ENCODE measurements at places on chromosomes 4 and X.

- no peak for DNase-seq
Observed at GRCh38 chrX:44651358-44651757, 108.7 kb upstream of the FUNDC1 start.

DNA sequence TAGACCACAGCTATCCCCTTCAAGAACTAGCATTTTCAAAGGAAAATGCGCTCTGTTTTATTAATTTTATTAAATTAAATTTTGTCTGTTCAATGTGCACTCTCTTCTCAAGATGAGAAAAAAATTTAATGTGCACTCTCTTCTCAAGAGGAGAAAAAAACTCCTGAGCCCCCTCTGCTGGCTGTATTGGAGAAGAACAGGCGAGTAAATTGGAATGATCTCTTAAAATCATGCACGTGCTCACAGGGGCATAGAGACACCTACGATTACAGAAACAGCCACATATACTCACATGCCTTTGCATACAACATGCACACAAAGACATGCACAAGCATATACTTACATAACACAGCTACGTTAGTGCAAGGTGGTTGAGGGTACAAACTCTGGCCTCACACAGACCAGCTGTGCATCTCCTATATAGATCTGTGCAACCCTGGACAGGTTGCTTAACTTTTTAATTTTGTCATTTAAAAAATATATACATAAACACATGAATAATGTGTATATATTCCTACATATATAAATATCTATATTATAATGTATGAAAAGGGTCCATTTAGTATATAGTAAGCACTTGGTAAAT, 176.2 kb upstream of the CXorf66 start:
- no peak for DNase-seq

- DNase-seq: no peak
Observed at GRCh38 chr4:81486502-81486901, 14.8 kb upstream of the RASGEF1B start.

DNA sequence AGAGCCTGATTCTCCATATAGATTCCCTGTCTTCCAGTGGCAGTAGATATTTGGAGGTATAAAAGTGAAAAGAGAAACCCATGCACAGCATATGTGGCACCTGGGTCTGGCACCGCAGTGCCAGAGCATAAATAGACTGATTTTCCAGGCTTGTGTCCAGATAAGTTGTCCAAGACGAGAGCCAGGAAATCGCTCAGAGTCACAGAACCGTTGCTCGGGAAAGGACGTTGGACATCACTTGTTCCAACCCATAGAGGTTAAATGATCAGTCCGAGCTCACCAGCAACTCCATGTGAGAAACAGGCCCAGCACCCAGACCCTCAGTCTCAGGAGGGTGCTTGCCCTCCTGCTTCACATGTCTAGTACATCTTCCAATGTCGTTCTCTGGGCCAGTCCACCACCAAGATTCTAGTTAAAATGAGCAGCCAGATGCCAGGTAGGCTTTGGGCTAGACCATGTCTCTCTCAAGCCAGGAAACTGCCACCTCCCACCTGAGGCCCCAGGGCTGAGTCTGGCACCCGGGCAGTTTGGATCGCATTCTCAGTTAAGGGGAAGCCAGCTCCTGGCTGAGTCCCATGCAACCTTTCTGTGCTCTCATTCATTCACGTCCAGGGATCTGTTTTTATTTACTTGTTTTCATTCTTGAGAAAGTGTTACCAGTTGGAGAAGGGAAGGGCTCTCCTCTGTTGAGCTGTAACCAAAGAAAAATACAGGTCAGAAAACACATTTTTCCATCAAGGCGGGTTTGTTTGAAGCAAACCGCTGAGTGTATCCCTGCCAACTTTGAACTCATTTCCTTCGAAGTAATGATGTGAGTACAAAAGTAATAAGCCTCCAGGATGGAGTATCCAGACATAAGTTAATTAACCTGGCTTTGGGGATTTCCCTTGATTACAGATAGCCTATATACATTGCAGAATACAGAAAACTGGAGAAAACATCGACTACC, 91.7 kb downstream of the PHOX2B start:
- DNase-seq: no peak

DNA sequence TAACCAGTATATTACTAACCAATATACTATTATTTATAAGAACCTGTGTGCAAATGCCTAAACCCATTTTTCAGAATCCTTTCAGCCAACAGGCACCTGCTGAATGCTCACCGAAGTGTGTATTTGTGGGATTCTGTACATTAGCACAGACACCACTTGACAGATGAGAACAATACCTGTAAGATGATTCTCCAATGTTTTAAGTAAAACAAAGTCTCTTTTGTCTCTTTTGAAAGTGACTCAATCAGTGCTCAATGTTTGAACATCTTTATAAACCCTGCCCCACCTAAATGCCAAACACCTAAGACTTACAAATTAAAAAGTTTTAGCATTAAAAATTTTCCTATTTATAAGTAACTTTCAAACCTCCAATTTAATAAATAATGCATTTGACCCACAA, 763 bp downstream of the ASB9 start:
- DNase-seq: no peak

DNA sequence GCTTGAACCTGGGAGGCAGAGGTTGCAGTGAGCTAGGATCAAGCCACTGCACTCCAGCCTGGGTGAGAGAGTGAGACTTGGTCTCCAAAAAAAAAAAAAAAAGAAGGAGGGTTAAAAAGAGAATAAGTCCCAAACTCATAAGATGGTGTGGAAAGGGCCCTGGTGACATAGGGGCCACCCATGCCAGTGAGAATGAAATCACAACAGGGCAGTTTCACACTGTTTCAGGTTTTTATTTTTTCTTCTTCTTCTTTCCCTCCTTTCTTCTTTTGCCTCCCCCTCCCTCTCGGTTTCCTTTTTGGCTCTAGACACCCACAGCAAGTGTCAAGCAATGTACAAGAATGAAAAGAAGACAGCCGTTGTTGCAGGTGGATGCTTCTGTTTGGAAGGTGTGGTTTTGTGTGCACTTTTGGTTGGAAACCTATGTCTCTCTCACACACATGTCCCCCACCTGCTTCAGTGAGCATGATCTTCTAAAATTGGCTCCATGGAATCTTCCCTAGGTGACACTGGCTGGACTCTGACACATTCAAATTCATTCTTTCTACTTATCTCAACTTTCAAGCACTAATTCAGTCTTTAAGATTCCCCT, 14.4 kb upstream of the TLR8 start:
- no peak for DNase-seq

- no peak for DNase-seq
Observed at GRCh38 chrX:9770319-9770718, 4.7 kb upstream of the GPR143 start.
